ENCODE measurements at places on chromosomes 5 and 9. TPM values are rescaled to one million over a fixed set of nuclear protein-coding genes. Genes with fewer than 3 reads are reported as not detected.

DNA sequence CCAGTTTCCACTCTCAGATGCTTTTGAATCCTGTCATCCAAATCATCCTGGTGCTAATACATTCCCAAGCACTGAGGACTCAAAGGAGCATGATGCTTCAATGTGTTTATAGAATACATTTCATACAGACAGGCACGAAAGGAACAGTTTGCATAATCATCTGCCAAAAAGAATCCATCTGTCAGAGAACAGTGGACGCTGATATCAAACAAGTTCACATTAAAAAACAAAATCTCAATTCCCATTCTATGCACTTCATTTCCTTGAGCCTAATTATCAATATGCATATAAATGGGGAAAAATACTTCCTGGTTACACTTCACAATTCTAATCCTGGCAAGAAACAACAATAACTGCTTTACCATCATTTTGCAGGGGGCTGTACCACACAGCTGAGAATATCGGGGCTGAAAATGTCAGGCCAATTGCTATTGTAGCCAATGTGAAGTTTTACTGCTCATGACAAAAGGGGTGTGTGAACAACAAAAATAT, 125.5 kb upstream of the FAM174A start:
- no peak overlapping the region for H3K4me3 ChIP-seq
- H3K27me3 ChIP-seq = no peaks in the 10 kb centered on the region
- no peak overlapping the region for H3K27ac ChIP-seq
- no peaks in the 10 kb centered on the region for H3K36me3 ChIP-seq
- DNase-seq = no peak

DNA sequence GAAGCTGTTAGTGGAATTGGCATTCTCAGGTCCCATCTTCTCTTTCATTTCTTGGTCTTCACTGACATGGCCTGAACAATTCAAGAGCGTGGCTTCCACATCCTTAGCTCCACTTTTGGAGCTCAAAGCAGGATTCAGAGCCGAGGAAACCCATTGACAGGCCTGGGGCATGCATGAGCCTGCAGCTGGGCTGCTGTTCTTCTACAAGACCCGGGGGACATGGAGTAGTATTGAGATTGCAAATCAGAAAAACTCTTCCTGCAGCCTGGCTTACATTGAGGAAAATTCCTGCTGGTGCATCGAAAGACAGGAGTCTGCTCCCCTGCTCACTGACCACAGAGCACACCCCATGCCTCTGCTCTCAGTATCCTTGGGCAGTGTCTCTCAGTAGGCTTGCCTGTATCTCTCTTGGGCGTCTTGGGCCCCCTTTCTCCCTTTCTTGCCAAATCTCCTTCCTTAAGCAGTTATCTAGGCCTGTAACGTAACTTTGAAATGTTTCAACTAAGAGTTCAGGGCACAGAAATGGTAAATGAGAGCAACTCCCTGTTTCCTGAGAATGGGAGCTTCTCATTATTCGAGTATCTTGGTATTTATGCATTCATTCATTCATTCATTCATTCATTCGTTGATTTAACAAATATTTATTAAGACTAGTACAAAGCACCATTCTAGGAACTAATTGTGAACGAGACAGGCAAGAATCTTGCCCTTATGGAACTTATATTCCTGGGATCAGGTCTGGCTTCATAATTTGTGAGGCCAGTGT, 603.6 kb upstream of the CLINT1 start:
- no peaks in the 10 kb centered on the region for H3K27me3 ChIP-seq
- DNase-seq = no peak
- H3K4me1 ChIP-seq = no peaks in the 10 kb centered on the region

Gene KIF24
- 10.6 TPM for total RNA-seq

- DNase-seq = no peak
- no peaks in the 10 kb centered on the region for H3K4me1 ChIP-seq
- no peak overlapping the region for H3K4me3 ChIP-seq
- no peaks in the 10 kb centered on the region for H3K27me3 ChIP-seq
- no peak overlapping the region for H3K27ac ChIP-seq
- H3K36me3 ChIP-seq = no peaks in the 10 kb centered on the region
Observed at GRCh38 chr9:16960084-16960483, 89.6 kb upstream of the BNC2 start.

Gene TRIM7
- total RNA-seq = not detected

Gene PCDHGA12
- total RNA-seq = 3.5 TPM

GRCh38 chr5:180799194-180799593, 3.4 kb downstream of the MGAT1 start:
- DNase-seq = no peak
- peaks cover 16% of the 10 kb centered on the region for H3K4me1 ChIP-seq
- H3K27ac ChIP-seq = no peak overlapping the region
- H3K36me3 ChIP-seq = no peaks in the 10 kb centered on the region

Gene SLC31A1
- total RNA-seq = 32.7 TPM

- H3K27ac ChIP-seq = no peak overlapping the region
- DNase-seq = no peak
- H3K27me3 ChIP-seq = peaks cover 22% of the 10 kb centered on the region
- no peaks in the 10 kb centered on the region for H3K4me1 ChIP-seq
- no peaks in the 10 kb centered on the region for H3K36me3 ChIP-seq
Observed at GRCh38 chr5:45609661-45610060, 86.5 kb downstream of the HCN1 start.

Gene MAMDC2
- total RNA-seq = not detected

All from A673 (cell line).